ENCODE measurements at places on chromosomes 4 and X. TPM values are rescaled to one million over a fixed set of nuclear protein-coding genes. Genes with fewer than 3 reads are reported as not detected.

GRCh38 chrX:100081503-100081902 is 328.6 kb downstream of the PCDH19 start:
- H3K27ac ChIP-seq: no peak overlapping the region
- no peaks in the 10 kb centered on the region for H3K4me1 ChIP-seq
- H3K36me3 ChIP-seq: no peaks in the 10 kb centered on the region
- no peak overlapping the region for H3K4me3 ChIP-seq

DNA sequence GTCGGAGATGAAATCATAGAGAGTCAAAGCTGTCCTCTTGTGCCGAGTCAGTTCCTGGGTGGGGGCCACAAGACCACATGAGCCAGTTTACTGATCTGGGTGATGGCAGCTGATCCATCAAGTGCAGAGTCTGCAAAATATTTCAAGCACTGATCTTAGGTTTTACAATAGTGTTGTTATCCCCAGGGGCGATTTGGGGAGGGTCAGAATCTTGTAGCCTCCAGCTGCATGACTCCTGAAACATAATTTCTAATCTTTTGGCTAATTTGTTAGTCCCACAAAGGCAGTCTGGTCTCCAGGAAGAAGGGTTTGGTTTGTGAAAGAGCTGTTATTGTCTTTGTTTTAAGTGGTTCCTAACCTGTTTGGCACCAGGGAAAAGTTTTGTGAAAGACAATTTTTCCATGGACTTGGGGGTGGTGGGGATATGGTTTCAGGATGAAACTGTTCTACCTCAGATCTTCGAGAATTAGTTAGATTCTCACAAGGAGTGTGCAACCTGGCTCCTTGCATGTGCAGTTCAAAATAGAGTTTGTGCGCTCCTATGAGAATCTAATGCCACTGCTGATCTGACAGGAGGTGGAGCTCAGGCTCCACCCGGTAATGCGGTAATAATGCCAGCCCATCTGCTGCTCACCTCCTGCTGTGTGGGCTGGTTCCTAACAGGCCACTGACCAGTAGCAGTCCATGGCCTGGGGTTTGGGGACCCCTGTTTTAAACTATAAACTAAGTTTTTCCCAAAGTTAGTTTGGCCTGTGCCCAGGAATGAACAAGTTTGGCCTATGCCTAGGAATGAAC is 29.2 kb downstream of the METAP1 start:
- no peak overlapping the region for H3K27ac ChIP-seq
- peaks cover 21% of the 10 kb centered on the region for H3K4me1 ChIP-seq
- H3K36me3 ChIP-seq: peaks cover 23% of the 10 kb centered on the region
- no peak overlapping the region for H3K4me3 ChIP-seq
- no peak for DNase-seq

The GPR78 gene
- total RNA-seq: 0.08 TPM

- no peaks in the 10 kb centered on the region for H3K36me3 ChIP-seq
- no peak overlapping the region for H3K4me3 ChIP-seq
- peaks cover 6% of the 10 kb centered on the region for H3K27me3 ChIP-seq
- H3K27ac ChIP-seq: no peak overlapping the region
- no peaks in the 10 kb centered on the region for H3K4me1 ChIP-seq
These were observed 130.6 kb downstream of the UGT8 start for GRCh38 chr4:114729068-114729738.

DNA sequence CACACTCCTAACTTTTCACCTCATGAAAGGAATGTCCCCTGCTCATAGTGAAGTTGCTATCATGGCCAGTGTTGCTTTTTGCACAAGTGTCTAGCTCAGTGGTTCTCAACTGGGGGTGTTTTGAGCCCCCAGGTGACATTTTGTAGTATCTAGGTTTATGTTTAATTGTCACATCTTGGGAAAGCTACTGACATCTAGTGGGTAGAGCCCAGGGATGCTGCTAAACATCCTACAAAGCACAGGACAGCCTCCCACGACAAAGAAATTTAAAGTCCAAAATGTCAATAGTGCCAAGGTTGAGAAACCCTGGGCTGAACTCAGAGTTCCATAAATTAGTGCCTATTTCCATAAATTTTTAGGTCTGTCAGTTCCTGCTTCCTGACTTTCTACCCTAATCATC is 70.7 kb upstream of the HCCS start:
- no peaks in the 10 kb centered on the region for H3K36me3 ChIP-seq
- no peak overlapping the region for H3K27ac ChIP-seq
- H3K4me1 ChIP-seq: no peaks in the 10 kb centered on the region
- H3K27me3 ChIP-seq: no peaks in the 10 kb centered on the region
